ENCODE measurements at places on chromosomes 13 and 19.

GRCh38 chr13:97279913-97280312 is 57.8 kb downstream of the MBNL2 start:
- DNase-seq, result no peak

DNA sequence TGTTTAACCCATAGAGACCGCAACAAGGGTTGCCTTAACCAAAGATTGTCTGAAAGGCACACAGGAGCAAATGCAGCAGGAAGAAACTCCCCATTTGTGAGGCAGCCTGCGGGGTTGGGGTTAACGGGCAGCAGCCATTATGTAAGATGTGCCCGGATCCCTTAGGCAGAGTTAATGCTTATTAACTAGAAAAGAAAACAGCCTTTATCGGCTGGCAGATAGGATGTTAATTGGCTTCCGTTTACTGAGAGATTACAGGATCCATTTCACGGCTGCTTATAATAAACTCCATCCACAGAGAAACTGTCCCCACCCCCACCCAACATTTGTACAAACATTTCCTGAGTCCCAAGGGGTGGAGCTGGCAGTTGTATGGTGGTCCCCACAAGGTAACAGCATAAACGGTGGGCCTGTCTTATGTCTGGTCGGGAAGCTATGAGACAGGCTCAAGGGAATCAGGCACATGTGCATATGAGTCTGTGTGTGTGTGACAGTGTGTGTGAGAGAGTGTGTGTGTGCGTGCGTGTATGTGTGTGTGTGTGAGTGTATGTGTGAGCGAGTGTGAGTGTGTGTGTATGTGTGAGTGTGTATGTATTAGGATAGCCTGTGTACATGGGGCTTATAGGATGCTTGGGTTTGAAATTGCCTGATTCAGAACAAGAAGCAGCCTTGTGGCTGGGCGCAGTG is 10.5 kb downstream of the SLC25A42 start:
- DNase-seq, result no peak

DNA sequence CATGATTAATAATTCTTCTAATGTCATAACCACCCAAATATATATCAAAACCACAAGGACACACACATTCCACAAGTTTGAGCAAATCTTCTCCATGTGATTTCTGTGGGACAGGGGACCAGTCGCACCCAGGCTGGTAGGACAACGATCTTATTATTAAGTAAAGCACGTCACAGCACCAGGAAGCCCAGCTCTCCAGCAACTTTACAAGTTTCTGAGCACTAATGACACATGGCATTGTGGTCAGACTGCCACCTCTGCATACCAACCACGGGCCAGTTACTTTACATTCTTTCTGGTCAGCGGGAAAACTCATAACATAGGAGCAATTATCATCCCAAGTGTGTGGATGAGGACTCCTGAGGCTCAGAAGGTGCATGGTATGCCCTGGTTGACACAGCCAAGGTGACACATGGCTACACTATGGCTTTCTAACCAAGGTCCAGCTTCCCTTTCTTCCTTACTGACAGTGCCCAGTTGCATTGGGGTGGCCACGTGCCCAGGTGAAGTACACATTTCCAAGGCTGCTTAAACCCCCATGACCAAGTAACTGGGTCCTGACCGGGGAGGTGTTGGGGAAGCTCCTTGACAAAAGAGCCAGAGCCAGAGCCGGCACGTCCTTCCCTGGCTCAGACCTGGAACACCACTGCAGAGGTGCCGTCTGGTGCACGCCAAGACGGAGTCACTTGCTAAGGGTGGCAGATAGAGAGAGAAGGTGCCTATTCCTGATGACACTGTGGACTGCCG is 27.4 kb downstream of the LATS2 start:
- peak; percentile 17 for DNase-seq

- peak; percentile 67 for DNase-seq
Measured at GRCh38 chr13:36344173-36344572, 2.0 kb downstream of the SPART start.

DNA sequence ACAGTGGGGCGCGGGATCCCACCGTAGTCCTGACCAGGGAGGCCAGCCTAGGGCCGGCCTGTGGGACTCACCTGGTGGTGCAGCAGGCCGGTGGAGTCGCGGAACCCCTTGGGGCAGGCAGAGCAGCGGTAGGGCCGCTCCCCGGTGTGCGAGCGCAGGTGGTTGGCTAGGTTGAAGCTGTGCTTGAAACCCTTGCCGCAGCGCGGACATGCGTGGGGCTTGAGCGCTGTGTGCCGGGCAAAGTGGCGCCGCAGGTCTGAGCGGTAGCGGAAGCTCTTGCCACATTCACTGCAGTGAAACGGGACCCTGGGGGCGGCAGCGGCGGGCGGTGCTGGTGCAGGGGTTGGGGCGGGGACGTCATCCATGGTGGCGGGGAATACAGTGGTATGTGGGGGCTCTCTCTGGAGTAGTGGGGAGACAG is 1.8 kb downstream of the FIZ1 start:
- no peak for DNase-seq

DNA sequence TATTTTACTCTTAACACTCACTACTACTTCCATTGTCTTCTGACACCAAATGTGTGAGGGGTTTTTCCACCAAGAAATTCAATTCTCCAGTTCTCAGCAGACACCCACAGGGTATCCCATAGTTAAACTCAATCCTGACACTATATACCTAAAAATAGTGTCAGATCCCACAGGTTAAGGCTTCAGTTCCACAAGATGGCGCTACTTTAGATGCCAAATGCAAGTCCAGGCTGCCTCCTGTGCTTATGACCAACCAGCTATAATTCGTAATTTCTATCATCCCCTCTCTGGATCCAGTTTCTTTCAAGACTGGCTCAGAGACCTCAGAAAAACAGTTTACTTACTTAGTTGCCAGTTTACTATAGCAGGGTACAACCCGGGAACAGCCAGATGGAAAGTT is 1146.2 kb upstream of the SPRY2 start:
- DNase-seq, result peak; percentile 22

DNA sequence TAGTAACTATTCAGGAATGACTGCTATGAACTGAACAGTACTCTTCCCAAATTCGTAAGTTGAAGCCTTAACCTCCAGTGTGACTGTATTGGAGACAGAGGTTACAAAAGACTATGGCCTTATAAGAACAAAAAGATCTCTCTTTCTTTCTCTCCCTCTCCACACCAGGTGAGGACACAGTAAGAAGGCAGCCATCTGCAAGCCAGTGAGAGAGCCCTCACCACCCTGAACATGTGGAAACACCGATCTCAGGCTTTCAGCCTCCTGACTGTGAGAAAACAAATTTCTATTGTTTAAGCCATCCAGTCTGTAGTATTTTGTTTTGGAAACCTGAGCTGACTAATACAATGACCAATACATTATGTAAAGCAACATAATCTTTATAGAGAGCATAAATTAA is 888.9 kb downstream of the SLITRK1 start:
- DNase-seq, result no peak

- no peak for DNase-seq
Measured at GRCh38 chr13:25910243-25910642, 141.6 kb downstream of the SHISA2 start.

GRCh38 chr19:5677580-5677979 is 2.7 kb downstream of the MICOS13 start:
- DNase-seq, result no peak

Data from HCEC 1CT (cell line).